Aortic smooth muscle cell (primary cell): ENCODE measurements at places on chromosomes 2 and 18. TPM values are rescaled to one million over a fixed set of nuclear protein-coding genes. Genes with fewer than 3 reads are reported as not detected.

CNGA3 gene
- 0.13 TPM in 1 of 2 replicates, not detected in the other for total RNA-seq

KIF5C gene
- total RNA-seq = 0.06 and 0.13 TPM in 2 replicates

SFXN5 gene
- 19.0 and 20.3 TPM in 2 replicates for total RNA-seq

WDR54 gene
- total RNA-seq = 24.7 and 32.9 TPM in 2 replicates

RBMS1 gene
- 96.5 and 119 TPM in 2 replicates for total RNA-seq

REG1B gene
- total RNA-seq = not detected in 2 replicates

DYNAP gene
- not detected in 2 replicates for total RNA-seq

GLI2 gene
- 2.4 and 2.9 TPM in 2 replicates for total RNA-seq

CREG2 gene
- total RNA-seq = 0.37 and 1.1 TPM in 2 replicates

IMPA2 gene
- 3.3 and 3.5 TPM in 2 replicates for total RNA-seq

GCFC2 gene
- total RNA-seq = 12.4 and 15.7 TPM in 2 replicates

ANKRD30B gene
- total RNA-seq = not detected in 2 replicates

PJVK gene
- 1.2 and 1.5 TPM in 2 replicates for total RNA-seq

TEKT4 gene
- not detected in 2 replicates for total RNA-seq

TNFRSF11A gene
- total RNA-seq = 1.5 and 2.2 TPM in 2 replicates

YPEL5 gene
- total RNA-seq = 87.3 and 112 TPM in 2 replicates

NR4A2 gene
- 1.1 and 9.4 TPM in 2 replicates for total RNA-seq

HOXD4 gene
- 0.06 TPM in 1 of 2 replicates, not detected in the other for total RNA-seq

MAP2 gene
- total RNA-seq = 7.1 and 23.7 TPM in 2 replicates

RGPD4 gene
- total RNA-seq = under 0.01 TPM in 1 of 2 replicates, not detected in the other

LYG1 gene
- 0.26 TPM in 1 of 2 replicates, not detected in the other for total RNA-seq

SELENOI gene
- 10.8 and 14.8 TPM in 2 replicates for total RNA-seq

CCDC74B gene
- total RNA-seq = 6.8 and 7.1 TPM in 2 replicates

THSD7B gene
- total RNA-seq = 0.40 and 0.81 TPM in 2 replicates

SKOR2 gene
- not detected in 2 replicates for total RNA-seq

MARS2 gene
- total RNA-seq = 1.2 and 3.0 TPM in 2 replicates

SERPINB13 gene
- total RNA-seq = not detected in 2 replicates

LYPD6B gene
- not detected in 2 replicates for total RNA-seq

CHRNA1 gene
- 0.06 and 0.13 TPM in 2 replicates for total RNA-seq

ELOA2 gene
- not detected in 2 replicates for total RNA-seq

PRSS56 gene
- not detected in 2 replicates for total RNA-seq

PRKCE gene
- total RNA-seq = 6.9 and 10.8 TPM in 2 replicates

FAM110C gene
- total RNA-seq = under 0.01 TPM in 1 of 2 replicates, not detected in the other

ACVR1C gene
- under 0.01 and 0.19 TPM in 2 replicates for total RNA-seq

LOXL3 gene
- total RNA-seq = 66.2 and 155 TPM in 2 replicates

TMEM169 gene
- total RNA-seq = 0.40 and 0.56 TPM in 2 replicates

NDUFB3 gene
- 147 and 151 TPM in 2 replicates for total RNA-seq

C1GALT1C1L gene
- total RNA-seq = 0.31 and 0.66 TPM in 2 replicates

EVA1A gene
- total RNA-seq = 28.4 and 29.3 TPM in 2 replicates

PROM2 gene
- 0.19 and 0.26 TPM in 2 replicates for total RNA-seq

PROKR1 gene
- total RNA-seq = under 0.01 TPM in 1 of 2 replicates, not detected in the other

SP140L gene
- 9.3 and 10.3 TPM in 2 replicates for total RNA-seq

PLCD4 gene
- 2.1 and 4.0 TPM in 2 replicates for total RNA-seq

TUBA4B gene
- total RNA-seq = not detected in 2 replicates

USP34 gene
- total RNA-seq = 100 and 113 TPM in 2 replicates

ACKR3 gene
- 6.0 and 16.2 TPM in 2 replicates for total RNA-seq

LTBP1 gene
- total RNA-seq = 475 and 1,037 TPM in 2 replicates

UGT1A8 gene
- total RNA-seq = not detected in 2 replicates

PID1 gene
- 40.8 and 52.9 TPM in 2 replicates for total RNA-seq

ATP6V1C2 gene
- total RNA-seq = not detected in 2 replicates

CCL20 gene
- not detected in 2 replicates for total RNA-seq

DSG1 gene
- not detected in 2 replicates for total RNA-seq

CTAGE1 gene
- total RNA-seq = 0.12 TPM in 1 of 2 replicates, not detected in the other

MYO7B gene
- 0.06 and 0.13 TPM in 2 replicates for total RNA-seq
